RPMI8226 (cell line): ENCODE measurements at places on chromosomes 7 and 10.

DNA sequence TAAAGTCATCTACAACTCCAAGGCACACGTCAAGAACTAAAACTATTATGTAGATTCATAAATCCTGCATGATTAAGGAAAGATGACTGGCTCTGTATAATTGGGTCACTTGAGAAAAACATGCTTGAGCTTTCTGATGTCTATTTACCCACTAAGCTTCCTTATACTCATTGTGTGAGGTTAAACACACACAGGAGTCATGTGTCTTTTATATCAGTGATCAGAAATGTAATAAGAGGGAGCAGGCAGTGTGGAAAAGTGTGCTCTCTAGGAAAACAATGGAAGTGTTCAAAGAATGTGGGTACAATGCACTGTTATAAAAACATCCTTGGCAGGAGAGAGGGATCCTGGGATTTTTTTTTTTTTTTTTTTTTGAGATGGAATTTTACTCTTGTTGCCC, 108.6 kb upstream of the ARID5B start:
- no peak for DNase-seq

DNA sequence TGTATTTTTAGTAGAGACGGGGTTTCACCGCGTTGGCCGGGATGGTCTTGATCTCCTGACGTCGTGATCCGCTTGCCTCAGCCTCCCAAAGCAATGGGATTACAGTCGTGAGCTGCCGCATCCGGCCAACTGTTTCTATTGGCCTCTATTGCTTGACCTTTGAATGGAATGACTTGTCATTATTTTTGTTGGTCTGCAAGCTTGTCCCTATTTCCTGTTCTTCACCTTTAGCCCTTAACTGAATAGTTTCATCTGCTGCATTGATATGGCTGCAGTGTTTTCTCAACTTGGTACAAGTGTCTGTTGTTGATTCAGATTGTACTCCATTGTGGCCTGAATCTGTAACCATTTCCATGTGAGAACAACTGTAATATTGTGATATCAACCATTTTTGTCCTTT, 105.5 kb downstream of the POLL start:
- DNase-seq, result no peak

GRCh38 chr10:120039826-120040225, 147.3 kb downstream of the SEC23IP start:
- DNase-seq, result no peak

- peak; percentile 42 for DNase-seq
These were observed 10.6 kb downstream of the LRIT2 start for GRCh38 chr10:84214612-84215235.

DNA sequence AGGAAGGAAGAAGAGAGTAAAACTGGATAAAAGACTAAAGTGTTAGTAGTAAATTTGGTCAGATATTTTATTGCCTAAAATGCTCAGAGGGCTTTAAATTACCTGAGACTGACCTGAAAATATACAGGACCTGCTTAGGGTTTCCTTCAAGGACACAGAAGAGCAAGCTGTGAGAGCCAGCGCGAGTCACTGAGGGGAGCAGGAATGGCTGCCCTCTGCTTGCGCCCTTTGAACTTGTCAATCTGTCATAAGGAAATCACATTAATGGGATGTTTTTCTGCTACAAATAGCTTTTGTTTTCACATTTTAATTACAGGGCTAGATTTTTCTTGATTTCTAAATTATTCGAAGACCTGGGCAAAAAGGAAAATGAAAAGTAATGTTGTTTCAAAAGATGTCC, 26.9 kb downstream of the DNAJB9 start:
- DNase-seq, result no peak

DNA sequence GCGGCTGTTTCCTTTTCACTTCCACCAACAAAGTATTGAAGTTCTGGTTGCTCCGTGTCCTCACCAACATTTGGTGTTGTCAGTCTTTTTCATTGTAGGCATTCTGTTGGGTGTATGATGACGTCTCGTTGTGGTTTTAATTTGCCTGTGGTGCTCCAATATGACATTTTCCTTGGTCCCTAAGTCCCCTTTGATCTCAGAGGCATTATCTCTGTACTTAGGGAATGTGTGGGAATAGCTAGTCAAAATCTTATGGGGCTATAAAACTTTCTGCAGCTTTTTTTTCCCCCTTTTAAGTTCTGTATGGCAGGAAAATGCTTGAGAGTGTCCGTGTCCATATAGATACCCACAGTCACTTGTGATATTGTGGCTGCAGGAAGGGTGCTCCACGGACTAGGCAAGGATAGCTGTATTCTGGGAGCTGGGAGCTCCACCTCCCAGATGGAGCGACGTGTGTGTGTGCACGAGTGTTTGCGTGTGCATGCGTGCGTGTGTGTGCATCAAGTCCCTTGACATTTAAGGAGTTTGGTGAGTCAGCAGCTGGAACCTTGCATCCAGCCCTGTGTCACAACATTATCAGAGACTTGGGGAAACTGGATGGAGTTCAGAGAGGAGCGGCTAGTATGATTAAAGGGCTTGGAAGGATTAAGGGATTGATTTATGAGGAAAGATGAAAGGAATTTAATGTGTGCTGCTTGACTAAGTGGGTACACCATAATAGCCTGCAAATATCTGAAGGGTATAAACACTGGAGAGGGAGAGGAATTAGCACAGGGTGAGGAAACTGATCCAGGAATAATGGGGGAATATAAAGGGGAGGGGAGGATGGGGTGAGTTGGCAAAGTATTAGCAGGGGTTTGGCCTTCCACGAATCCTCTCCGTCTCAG, 66.8 kb downstream of the LRMDA start:
- no peak for DNase-seq

DNA sequence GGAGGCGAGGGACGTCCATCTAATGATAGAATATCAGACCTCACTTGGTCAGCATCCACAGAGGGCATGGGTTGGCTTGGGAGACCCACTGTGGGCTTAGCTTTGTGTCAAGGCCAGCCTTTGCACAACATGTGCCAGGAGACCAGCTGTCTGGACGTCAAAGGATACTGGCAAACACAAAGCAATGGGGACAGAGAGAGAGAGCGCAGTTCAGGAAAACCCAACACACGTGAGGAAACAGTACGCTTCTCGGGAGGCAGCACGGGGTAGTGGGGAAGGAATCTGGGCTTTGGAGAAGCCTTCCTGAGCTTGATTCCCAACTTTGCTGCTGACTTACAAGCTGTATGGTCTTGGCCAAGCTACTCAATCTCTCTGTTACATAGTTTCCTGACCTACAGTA, 14.7 kb downstream of the PRLHR start:
- DNase-seq, result no peak

GRCh38 chr7:20131776-20132175, 85.4 kb downstream of the MACC1 start:
- no peak for DNase-seq

GRCh38 chr10:60009710-60010383, 103.5 kb upstream of the CCDC6 start:
- DNase-seq, result no peak

DNA sequence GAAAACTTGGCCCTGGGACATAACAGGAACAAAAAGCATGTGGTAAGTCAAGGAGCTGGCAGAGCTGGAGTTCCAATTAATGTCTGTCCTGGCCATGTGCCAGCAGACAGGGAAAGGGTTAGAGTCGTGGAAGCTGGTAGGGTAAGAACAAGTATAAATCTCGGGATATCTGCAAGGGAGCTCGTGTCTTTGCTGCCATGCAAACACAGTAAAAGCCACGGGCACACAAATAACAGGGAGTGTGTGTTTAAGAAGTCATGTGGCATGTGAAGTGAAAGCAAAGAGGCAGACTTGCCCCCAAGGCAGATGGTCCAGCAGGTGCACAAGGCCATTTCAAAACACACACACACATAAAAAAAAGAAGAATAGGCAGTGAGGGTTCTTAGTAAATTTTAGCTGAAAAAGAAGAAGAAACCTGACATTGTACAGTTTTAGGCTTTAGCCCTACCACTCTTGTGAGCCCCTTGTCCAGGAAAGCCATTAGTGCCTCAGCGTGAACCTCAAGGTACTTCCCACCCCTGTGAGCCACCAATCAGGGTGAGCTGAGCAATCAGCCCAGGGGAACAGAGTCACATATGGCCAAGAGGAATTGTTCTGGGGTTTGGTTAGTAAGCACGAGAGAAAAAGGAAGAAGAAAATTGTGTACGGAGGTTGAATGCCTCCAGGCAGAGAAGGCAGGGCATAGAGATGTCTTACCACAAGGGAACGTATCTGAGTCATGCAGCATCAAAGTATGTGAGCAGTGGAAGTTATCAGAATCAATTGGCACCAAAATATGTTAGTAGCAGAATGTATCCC, 32.8 kb upstream of the ARHGAP12 start:
- peak; percentile 26 for DNase-seq

DNA sequence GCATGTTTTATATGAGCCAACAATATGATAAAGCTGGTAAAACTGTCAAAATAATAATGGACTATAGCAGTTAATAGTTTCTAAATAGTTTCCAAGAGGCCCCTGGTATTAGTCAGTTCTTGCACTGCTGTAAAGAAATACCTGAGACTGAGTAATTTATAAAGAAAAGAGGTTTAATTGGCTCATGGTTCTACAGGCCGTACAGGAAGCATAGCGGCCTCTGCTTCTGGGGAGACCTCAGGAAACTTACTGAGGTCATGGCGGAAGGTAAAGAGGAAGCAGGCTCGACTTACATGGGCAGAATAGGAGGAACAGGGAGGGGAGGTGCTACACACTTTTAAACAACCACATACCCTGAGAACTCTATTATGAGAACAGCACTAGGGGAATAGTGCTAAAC, 104.6 kb downstream of the PPP1R9A start:
- DNase-seq, result no peak

DNA sequence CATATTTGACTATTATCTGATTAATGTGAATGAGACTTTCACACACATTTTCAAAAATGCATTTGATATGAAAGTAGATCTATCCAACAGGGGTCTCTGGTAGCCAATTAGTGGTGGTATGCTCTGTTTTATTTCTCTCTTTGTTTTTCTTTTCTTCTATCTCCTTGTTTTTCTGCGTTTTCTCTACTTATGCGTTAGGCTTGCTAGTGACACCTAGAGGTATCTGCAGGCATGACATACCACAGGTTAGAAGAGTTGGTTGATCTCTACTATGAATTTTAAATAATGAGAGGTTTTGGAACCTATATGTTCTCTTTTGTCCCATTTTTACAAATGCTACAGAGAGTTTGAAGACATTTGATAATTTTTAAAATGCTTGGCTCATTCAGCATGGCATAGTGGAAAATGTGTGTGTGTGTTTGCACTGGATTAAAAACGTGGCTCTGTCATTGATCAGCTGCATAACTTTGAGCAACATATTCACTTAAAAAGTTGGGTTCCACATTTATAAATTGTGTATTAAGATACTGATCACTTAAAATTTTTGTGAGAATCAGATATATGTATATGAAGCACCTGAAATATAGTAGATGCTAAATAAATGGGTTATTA, 28.1 kb upstream of the PLXDC2 start:
- DNase-seq, result peak; percentile 45

GRCh38 chr7:64314566-64314965, 805 bp downstream of the ZNF736 start:
- DNase-seq, result peak; percentile 8

- DNase-seq, result peak; percentile 25
These were observed 242.3 kb downstream of the GLI3 start for GRCh38 chr7:41994746-41995110.

- no peak for DNase-seq
These were observed 195.2 kb upstream of the FOXK1 start for GRCh38 chr7:4486907-4487306.

DNA sequence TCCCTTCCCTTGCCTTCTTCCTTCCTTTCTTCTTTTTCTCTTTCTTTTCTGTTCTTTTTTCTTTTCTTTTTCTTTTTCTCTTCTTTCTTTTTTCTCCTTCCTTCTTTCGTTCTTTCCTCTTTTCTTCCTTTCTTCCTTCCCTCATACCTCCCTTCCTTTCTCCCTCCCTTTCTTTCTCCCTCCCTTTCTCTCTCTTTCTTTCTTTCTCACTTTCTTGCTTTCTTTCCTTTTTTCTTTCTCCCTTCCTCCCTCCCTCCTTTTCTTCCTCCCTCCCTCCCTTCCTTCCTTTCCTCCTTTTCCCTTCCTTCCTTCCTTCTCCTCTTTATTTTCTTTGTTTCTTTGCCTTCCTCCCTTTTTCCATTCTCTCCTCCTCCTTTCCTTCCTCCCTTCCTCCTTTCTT, 96.3 kb downstream of the POM121L12 start:
- no peak for DNase-seq

GRCh38 chr7:101121991-101122932, 4.6 kb upstream of the SERPINE1 start:
- no peak for DNase-seq

DNA sequence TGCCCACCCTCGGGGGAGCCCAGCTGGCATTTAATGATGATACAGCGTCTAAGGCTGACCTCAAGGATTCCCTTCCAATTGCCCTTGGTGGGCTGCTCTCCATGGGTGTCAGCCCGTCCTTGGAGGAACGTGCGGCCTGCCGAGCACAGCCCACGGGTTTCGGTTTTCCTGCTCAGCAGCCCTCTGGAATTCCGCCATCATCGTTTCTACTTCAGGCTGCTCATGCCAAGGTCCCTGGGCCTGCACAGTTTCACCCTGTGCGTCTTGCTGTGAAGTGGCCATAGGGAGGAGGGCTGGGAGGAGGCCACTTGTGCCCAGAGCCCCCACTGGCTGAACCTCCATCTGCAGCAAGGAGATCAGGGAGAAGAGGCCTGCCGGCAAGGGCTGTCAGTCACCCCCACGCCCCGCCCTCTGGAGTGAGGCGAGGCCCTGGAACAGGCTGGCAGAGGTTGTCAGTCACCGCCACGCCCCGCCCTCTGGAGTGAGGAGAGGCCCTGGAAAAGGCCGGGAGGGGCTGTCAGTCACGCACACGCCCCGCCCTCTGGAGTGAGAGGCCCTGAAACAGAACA, 82.8 kb downstream of the CHST15 start:
- DNase-seq, result no peak

DNA sequence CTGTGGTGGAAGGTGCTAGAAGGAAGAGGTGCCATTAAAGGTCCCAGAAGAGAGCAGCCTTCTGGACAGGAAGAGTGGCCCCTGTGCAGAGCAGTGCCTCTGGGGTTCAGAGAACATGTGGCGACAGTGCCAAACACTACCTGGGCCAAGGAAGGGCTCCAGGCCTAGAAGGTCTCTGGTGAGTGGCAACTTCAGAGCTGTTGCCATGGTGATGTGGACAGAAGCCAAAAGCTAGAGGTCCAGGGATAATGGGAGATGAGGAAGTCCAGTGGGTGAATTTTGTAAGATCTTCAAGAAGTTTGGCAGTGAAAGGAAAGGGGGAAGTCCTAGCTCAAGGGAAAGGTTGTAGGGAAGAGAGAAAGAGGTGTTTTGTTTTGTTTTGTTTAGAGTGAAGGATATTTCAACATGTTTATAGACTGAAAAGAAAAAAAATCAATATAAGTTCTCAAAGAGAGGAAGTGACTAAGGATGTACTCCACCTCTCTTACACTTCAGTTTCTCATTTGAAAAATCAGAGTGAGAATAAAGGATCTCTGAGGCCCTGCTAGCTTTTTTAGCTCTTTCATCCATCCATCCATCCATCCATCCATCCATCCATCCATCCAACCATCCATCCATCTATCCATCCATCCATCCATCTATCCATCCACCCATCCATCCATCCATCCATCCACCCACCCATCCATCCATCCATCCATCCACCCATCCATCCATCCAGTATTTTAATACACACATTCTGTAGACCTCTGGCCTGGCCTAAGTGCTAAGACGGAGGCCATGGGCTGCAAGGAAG, 77.1 kb upstream of the DUSP5 start:
- DNase-seq, result peak; percentile 76
